ENCODE measurements at places on chromosomes 16 and 17.

GRCh38 chr17:81143200-81143527 lies 22.1 kb upstream of the PVALEF start:
- no peak for DNase-seq

GRCh38 chr16:30115238-30115637 lies 1.9 kb upstream of the GDPD3 start:
- no peak for DNase-seq

GRCh38 chr17:51537996-51538550 lies 277.7 kb downstream of the UTP18 start:
- no peak for DNase-seq

- no peak for DNase-seq
Measured at GRCh38 chr16:74740795-74741304, 33.8 kb downstream of the FA2H start.

DNA sequence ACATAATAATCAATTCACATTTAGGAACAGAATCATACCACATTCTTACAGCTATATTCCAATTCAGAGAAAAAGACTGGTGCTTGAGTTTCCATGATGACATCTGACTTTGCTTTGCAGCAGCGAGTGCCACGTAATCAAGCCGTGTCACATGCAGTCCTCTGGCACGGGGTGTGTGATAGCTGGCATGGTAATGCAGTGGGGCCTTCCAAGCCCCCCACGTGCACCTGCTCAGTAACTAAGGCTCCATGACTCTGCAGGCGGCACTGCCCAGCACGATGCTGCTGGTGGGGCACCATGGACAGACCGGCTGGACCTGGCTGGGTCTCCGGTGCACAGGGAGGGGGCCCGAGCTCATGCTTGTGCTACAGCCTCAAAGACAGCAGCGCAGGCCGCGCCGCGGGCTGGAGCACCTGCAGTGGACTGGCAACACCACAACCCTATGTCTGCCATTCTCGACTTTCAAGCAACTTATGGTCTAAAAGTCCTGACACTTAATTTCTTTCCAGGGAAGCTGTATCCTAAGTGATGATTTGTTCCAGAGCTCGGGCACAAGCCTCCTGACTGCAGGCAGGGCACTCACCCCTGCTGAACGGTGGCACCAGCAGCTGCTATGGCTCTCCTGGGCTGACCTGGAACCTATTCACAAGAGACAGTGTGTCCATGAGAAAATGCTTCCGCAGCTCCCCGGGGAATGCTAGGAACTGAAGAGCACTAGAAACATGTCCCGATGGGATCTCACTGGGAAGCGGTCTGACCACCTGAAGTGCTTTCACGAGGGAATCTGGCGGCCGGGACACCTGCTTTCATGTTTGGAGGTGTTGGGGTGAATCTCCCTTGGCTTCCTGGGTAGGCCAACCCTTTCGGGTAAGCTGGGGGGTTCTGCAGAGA lies 99.5 kb upstream of the DNAH17 start:
- no peak for DNase-seq

- no peak for DNase-seq
Measured at GRCh38 chr17:73452009-73452408, 140.2 kb upstream of the CDC42EP4 start.

DNA sequence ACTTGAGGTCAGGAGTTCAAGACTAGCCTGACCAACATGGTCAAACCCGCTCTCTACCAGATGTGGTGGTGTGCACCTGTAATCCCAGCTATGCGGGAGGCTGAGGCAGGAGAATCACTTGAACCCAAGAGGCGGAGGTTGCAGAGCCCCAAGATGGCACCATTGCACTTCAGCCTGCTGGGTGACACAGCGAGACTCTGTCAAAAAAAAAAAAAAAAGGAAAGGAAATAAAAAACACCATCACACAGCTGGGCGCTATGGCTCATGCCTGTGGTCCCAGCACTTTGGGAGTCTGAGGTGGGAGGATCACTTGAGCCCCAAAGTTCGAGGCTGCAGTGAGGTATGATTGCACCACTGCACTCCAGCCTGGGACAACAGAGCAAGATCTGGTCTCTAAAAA lies 13.3 kb upstream of the SBK1 start:
- DNase-seq = no peak

- no peak for DNase-seq
Measured at GRCh38 chr17:67248291-67248690, 3.3 kb upstream of the HELZ start.

DNA sequence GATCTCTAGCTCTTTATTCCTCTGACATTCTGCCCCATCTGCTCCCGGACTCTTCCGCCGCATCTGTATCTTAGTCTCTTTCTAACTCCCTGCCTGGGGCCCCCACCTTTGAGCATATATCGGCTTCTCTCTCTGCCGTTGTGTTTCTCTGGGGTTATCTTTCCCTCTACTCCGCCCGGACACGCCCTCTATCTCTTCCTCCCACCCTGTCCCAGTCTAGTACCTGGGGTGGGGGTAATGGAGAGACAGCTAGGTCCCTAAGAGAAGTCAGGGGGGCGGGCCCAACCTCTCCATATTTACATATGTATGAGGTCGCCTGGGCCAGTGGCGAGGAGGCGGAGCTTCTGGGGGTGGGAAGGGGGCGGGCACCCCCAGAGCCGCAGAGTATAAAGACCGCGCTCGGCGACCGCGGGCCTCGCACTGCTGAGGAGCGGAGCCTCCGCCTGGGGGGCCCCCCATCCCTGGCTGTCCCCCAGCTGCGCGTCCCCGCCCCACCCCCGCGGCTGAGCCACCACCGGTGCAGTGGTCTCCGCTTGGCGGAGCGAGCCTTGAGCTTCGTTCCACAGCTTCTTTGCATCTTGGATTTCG lies at the start of gene ATP1B2:
ATP1B2 (plus strand) TSS at position 418 of the 588 bp plus-strand sequence. CDS start 593 bp downstream, outside the sequence.
- peak; percentile 68 for DNase-seq

- no peak for DNase-seq
Measured at GRCh38 chr16:79114759-79115158, 485.8 kb downstream of the MAF start.

DNA sequence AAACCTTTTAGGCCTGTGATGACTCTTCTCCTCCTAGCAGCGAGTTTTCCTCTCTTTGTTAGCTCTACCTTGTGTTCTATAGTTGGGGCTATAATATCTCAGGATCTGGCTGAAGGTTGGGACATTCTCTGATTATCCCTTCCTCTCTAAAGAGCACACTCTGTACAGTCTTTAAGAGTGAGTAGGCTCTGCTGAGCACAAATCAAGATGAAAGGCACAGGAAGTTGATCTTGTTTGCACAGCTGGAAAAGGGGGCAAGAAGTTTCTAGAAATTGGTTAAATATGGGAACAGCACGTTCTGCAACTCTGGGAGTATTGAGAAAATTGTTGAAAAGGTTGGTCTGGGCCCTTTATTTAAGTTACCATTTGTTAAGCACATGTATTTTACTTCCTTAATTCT lies 240.9 kb downstream of the CDH11 start:
- DNase-seq = no peak

GRCh38 chr17:14205992-14206461 lies 30.6 kb downstream of the CDRT15 start:
- peak; percentile 54 for DNase-seq
